ENCODE measurements at places on chromosomes 7 and 10.

DNA sequence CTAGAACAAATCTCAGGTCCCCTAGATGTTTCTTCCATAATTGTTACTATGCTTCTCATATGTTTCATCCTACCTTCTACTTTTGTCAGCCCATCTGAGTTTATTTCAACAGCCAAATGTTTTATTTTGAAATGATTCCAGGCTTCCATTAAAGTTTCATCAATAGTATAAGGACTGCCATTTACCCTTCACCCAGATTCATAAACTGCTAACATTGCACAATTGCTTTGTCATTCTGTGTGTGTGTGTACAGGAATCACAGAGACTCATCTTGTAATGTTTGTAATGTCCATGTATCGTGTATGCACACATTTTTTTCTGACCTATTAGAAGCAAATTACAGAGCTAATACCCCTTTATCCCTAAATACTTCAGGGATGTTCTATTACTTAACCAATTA lies 25.5 kb downstream of the MMRN2 start:
- DNase-seq, result no peak

DNA sequence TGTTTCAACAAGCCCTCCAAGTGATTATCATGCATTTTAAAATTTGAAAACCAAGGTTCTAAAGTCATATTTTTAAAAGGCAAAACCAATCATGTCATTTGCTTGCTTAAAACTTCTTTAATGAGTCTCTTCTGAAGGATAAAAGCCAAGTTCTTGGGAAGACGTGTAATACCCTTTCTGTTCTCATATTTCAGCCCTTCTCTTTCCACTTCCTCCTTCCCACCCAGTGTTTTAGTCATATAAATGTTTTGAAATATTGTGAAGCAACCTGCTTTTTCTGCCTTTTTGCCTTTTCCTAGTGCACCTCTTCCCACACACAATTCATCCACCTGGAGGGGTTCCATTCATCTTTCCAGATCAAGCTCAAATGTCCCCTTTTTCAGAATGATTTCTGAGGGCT lies 211.1 kb upstream of the LRRTM3 start:
- no peak for DNase-seq

GRCh38 chr10:47331491-47331890 lies 9.2 kb downstream of the GDF2 start:
- no peak for DNase-seq

DNA sequence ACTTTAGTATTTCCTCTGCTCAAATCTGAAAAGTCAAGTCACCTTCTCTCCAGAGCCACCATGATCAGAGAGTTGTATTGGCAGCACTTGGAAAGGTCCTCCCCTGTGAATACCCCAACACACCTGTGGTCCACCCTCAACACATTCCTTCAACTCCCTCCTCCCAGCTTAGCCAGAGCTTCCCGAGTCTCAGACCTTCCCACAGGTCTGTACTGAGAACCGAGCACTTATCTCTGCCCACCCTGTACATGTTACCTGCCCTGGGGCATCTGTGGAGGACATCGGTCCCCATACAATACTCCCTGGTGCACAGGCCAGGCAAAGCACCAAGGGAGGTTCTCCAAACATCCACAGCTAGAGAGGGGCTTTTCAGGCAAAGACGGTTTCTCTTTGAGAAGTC lies 30.6 kb downstream of the SORBS1 start:
- DNase-seq, result no peak

DNA sequence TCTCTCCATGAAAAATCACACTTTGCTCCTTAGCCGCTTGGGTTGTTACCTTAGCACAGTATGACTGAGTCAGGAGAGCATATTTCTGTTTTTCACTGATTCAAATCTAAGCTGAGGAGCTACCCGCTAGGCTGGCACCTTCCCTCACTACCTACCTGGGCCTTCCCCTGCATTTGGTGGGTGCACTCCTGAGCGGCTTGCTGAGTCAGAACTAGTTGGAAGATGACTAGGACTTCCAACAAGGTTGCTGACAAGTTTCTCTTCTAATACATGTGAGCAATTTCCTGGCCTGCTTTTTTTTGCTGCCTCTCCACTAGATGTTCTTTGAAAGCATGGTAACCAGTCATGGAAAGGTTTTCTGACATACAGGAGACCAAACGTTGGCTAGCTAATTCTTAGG lies 43.8 kb upstream of the SEC61G start:
- no peak for DNase-seq

DNA sequence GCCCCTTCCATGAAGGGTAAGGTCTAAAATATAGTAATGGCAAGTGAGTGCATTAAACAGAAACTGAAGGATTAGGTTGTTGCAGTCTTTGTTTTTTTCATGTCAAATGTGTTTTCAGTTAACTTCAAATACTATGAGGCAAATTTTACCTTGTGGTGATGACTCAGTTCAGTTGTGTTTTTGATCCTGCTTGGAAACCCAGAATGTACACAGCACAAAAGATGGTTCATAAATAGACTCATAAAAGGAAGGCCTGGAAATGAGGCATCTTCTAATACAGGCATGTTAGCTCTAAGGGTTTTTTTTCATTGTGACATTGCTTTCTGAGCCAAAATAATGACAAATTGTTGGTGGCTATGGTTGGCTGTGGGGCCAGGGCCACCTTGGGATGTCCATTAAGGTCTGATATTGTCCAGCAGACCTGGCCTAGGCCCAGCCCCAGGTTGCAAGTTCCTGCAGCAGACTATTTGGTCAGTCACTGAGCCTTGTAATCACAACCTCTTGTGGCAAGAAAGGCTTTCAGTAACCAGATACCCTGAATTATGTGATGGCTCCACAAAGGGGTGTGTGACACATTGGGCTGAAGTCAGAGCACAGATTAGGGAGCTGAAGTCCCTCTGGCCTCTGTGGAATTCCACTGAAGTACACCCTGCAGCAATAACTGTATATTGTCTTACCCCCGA lies 69.0 kb upstream of the SAMD8 start:
- DNase-seq, result no peak

- no peak for DNase-seq
Observed at GRCh38 chr7:158702196-158702595, 2.4 kb downstream of the NCAPG2 start.

DNA sequence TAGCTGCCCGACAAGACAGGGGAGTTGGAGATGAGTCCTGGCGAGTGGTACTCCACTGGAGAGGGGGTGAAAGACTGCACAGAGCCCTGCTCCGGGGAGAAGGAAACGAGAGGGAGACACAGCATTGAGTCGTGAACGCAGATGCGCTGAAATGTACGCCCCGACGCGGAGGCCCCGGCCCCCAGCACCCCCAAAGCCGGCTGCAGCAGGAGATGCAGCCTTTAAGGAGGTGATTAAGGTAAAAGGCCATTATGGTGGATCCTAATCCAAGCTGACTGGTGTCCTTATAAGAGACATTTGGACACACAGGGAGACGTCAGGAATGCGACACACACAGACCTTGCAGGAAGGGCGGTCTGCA lies 166.3 kb upstream of the IMMP2L start:
- DNase-seq, result no peak
